Osteocyte (in vitro differentiated cells): ENCODE measurements at places on chromosomes 12 and 14. TPM values are rescaled to one million over a fixed set of nuclear protein-coding genes. Genes with fewer than 3 reads are reported as not detected.

GRCh38 chr14:61296719-61297502 lies 15.8 kb upstream of the TMEM30B start:
- H3K4me1 ChIP-seq = no peaks in the 10 kb centered on the region
- no peak for DNase-seq
- H3K36me3 ChIP-seq = no peaks in the 10 kb centered on the region
- H3K27ac ChIP-seq = no peak overlapping the region
- no peak overlapping the region for H3K4me3 ChIP-seq

Gene OR4K14
- not detected in 2 replicates for total RNA-seq

Gene ISCU
- 93.9 and 103 TPM in 2 replicates for total RNA-seq

DNA sequence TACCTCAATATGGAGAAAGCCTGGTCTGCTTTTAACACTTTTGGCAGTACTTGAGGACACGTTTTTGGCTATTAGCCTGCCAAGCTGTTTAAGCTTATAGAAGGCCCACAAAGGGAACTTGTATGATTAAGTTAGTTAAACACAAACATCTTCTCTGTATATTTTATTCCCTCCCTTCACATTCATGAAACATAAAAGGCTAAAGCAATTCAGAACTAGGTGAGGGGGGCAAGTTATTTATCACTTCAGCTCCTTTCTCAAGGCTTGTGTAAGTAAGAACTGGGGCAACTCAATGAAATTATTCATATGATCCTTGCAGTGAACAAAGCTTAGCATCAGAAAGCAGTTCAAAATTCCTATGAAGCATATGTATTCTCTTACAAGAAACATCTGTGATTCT lies 7.5 kb downstream of the PRICKLE1 start:
- no peak overlapping the region for H3K27ac ChIP-seq
- no peak overlapping the region for H3K4me3 ChIP-seq
- peaks cover 16% of the 10 kb centered on the region for H3K4me1 ChIP-seq
- H3K36me3 ChIP-seq = peaks cover 25% of the 10 kb centered on the region
- peaks cover 27% of the 10 kb centered on the region for H3K27me3 ChIP-seq

Gene CYP46A1
- 1.3 and 1.8 TPM in 2 replicates for total RNA-seq

DNA sequence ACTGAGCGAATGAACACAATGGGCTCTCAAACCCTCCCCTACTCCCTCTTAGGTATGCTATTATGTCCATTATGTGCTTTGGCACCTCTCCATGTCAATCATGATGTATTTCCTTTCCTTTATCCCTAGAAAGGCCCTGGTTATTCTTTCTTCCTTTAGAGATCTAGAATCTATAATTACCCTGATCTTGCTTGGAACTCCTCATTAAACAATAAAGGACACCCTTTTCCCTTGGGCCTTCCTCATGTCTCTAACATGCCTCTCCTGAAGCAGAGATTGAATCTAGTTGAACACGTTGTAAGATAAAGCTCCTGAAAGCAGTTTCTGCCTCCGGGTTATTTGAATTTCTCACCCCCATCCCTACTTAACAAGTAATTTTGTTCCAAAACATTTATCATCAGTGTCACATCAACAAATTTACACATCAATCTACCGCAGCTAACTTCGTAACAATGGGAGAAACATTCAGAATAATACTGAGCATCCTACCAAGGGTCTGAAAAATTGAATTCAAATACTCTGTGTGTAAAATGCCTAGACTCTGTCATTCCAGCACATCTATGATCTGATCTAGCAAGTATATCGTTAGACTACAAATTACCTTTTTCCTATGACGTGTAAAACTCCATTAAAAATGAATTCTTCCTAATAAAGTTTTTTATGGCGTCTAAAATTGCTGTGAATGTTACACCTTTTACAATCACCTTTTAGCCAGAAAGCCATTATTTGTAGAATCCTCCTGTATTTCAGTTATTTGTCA lies 5.4 kb downstream of the USP44 start:
- H3K36me3 ChIP-seq = peaks cover 3% of the 10 kb centered on the region
- H3K4me3 ChIP-seq = no peak overlapping the region
- no peak for DNase-seq
- H3K4me1 ChIP-seq = peaks cover 7% of the 10 kb centered on the region

GRCh38 chr14:50821510-50822464 lies 9.2 kb downstream of the NIN start:
- H3K27ac ChIP-seq = no peak overlapping the region
- H3K36me3 ChIP-seq = peaks cover 9% of the 10 kb centered on the region
- H3K27me3 ChIP-seq = no peaks in the 10 kb centered on the region
- peaks cover 23% of the 10 kb centered on the region for H3K4me1 ChIP-seq

Gene VWF
- total RNA-seq = 0.13 and 0.31 TPM in 2 replicates

Gene CLEC2B
- total RNA-seq = not detected in 2 replicates

Gene KRT77
- not detected in 2 replicates for total RNA-seq
